ENCODE measurements at places on chromosomes 5 and 9.
A peak's percentile ranks its signal among the peaks of the same experiment; 100 is the strongest.

DNA sequence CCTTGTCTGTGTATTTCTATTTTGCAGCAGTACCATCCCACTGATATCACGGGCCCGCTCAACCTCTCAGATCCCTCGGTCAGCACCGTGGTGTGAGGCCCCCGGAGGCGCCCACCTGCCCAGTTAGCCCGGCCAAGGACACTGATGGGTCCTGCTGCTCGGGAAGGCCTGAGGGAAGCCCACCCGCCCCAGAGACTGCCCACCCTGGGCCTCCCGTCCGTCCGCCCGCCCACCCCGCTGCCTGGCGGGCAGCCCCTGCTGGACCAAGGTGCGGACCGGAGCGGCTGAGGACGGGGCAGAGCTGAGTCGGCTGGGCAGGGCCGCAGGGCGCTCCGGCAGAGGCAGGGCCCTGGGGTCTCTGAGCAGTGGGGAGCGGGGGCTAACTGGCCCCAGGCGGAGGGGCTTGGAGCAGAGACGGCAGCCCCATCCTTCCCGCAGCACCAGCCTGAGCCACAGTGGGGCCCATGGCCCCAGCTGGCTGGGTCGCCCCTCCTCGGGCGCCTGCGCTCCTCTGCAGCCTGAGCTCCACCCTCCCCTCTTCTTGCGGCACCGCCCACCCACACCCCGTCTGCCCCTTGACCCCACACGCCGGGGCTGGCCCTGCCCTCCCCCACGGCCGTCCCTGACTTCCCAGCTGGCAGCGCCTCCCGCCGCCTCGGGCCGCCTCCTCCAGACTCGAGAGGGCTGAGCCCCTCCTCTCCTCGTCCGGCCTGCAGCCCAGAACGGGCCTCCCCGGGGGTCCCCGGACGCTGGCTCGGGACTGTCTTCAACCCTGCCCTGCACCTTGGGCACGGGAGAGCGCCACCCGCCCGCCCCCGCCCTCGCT, 1.9 kb downstream of the LRRC26 start:
- DNase-seq, result no peak

DNA sequence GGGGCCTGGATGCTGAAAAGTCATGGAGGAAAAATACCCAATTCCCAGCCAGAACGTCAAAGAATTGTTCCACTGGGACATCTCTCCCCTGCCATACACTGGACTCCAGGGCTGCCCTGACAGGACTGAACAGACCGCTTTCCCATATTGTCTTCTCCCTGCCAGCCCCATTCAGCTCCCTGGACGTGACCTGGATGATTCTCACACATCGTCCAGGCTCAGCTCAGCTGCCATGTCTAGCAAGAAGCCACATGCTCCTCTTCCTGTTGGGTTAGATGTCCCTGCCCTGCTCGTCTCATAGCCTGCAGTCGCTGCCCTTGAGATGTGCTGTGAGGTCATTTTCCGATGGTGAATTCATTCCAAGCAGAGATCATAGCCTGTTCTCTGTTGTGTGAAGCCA, 37.4 kb downstream of the FOXI1 start:
- DNase-seq, result no peak

- no peak for DNase-seq
These were observed 908.7 kb upstream of the CDH9 start for GRCh38 chr5:27947088-27947487.

DNA sequence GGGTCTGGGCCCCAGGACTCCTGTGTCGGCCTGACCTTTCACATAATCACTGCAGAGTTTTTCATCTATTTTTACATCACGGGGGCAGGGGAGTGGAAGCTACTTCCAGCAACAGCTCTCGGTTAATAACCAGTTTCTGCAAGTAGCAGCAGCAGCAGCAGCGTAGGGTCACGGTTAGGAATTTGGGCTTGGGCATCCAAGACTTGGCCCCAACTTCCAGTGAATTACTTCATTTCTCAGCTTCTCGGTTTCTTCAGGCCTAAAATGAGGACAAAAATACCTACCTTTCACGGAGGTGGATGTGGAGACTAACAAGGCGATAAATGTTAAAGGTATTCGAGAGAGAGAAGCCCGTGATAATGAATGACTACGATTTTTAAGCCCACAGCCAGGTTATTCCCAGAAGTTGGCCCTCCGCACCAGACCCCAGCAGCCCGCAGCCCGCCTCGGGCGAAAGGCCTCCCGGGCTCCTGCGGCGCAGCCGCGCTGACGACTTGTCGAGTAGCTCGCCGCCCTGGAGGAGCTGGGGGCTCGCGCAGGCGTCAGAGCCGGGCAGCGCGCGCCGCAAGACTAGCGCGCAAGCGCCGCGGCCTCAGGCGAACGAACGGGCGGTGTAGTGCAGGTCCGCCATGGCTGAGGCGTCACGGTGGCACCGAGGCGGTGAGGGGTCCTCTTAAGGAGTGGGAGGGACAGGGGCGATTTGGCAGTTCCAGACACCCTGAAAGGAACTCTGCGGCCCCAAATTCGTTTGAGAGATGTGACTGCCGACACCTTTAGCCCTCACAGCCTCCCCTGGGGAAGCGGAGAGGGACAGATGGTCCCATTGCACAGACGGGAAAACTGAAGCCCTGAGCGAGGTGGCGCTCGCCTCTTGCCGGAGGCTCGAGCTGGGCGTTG, at the start of gene PKD2L2:
Gene PKD2L2, plus strand, starts transcription at position 595 of the 897 bp plus-strand sequence. Its CDS starts 35 bp downstream, at position 630.
- DNase-seq, result peak; percentile 29

GRCh38 chr9:129908906-129909305, 73.6 kb downstream of the USP20 start:
- no peak for DNase-seq
